ENCODE measurements at places on chromosomes 3 and 15. TPM values are rescaled to one million over a fixed set of nuclear protein-coding genes. Genes with fewer than 3 reads are reported as not detected.

Gene AMIGO3
- total RNA-seq = 4.3 TPM

Gene RETNLB
- not detected for total RNA-seq

Gene DNASE1L3
- not detected for total RNA-seq

Gene EIF4E3
- 1.6 TPM for total RNA-seq

Gene DGKG
- total RNA-seq = 5.4 TPM

Gene ITIH1
- total RNA-seq = not detected

Gene GNAT1
- not detected for total RNA-seq

Gene SLC7A14
- total RNA-seq = not detected

Gene IL17RC
- total RNA-seq = 35.3 TPM

Gene AGBL1
- total RNA-seq = not detected

Gene C3orf49
- not detected for total RNA-seq

Gene COL8A1
- 4.7 TPM for total RNA-seq

Gene PPP1R14D
- total RNA-seq = not detected

Gene STX19
- total RNA-seq = 0.30 TPM

Gene C15orf39
- total RNA-seq = 14.7 TPM

Gene MITF
- total RNA-seq = 22.0 TPM

Gene SLC2A2
- not detected for total RNA-seq

Gene TMCO5A
- not detected for total RNA-seq

Gene GCSAM
- total RNA-seq = not detected

Gene DUOXA2
- total RNA-seq = not detected
